Urothelium cell line (cell line): ENCODE measurements at places on chromosomes 4 and X.

DNA sequence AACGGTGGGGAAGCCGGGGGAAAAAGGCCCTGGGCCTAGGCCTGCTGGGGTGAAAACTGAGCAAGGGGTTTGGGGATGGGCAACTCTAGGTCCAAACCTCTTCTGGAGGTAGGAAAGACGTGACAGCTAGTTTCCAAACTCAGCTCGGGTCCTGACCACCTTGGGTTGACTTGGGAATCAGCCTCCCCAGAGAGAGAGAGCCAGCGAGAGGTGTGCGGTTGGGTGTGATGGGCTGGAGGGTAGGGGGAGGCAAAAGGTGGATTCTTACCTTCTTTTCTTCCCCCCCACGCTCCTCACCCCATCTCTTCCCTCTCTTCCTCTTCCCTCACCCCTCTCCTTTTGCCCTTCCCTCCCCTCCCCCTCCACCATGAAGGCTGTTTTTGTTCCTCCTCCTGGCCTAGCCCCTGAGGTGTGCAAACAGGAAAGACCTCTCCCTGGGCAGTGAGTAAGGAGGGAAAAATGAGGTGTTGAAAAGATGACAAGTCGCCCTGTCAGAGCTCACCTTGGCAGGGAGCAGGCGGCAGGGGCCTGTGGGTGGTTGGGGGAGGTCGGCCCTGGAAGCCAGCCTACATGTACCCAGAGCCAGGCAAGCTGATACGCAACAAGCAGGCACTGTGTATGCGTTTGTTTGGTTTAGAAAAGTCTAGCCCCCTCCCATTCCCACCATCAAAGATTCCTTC, 14.8 kb downstream of the PJA1 start:
- peak; percentile 43 for DNase-seq

GRCh38 chr4:121073004-121073435, 685 bp upstream of the NDNF start:
- no peak for DNase-seq

DNA sequence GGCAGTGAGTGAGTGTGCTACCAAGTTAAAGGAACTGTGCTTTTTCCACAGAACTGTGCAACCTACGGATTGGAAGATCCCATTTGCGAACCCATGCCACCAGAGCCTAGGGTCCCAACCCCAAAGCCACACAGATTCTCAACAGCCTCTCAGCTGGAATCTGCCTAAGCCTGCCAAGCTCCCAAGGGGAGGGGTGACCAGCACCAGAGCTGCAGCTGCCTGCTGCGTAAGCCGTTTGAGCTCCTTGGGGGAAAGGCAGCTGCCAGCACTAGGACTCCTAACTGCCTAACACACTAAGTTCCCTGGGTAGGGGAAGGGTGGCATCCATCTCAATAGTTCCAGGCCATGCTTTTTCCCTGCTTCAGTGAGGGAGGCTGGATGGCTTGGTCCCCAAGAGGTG, 738.1 kb upstream of the PRKX start:
- DNase-seq, result no peak

DNA sequence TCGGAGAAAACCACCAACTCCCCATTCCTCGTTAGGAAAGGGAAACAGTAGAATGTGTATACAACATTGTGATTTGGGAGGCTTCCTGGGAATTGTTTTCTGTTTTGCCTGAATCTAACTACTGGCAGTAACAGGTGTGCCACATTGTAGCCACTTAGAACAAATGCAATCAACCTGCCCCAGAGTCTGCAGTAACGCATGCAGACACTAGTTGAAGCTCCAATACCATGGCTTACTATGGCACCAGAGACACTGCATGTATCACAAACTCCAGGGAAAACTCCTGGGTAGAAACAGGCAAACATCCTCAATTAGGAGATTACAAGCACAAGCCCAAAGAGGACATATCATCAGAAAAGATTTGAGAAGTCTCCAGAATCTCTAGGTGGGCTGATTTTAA, 154.2 kb upstream of the NEIL3 start:
- DNase-seq, result no peak

DNA sequence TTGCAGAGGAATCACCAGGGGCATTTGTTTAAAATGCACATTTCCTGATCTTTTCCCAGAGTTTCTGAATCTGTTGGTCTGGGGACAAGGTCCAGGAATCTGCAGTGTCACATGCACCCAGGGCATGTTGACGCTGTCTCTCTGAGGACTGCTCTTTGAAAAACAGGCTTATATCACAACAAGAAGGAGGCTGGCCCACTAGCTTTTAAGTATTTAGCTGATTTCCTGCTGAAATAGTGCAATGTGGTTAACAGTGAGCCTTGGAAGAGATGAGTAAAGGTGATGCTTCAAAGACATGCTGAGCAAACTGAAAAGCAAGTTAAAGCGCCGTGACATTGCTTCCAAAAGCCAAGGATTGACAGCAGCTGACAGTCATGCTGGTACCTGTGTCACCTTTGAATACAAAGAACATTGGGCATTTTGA, 18.6 kb upstream of the SEPSECS start:
- DNase-seq, result no peak

DNA sequence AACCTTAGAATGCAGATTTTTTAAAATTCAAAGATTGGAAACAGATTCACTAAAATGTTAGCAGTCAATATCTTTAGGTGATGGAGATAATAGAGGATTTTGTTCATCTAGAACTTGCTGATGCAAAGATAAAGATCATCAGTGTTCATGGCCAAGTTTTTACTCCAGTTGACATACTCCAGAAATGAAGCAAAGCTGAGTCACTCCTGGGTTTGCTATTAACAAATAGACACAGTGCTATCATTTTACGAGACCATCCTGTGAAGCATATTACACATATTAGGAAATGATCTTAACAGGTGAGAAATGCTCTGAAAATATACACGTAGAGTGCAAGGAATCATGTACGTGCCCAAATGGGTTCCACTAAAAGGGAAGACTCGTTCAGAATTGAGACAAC, 170.6 kb upstream of the FAM9B start:
- DNase-seq, result no peak

- no peak for DNase-seq
Measured at GRCh38 chr4:47485768-47486167, 693 bp downstream of the ATP10D start.

- DNase-seq, result no peak
Measured at GRCh38 chrX:39203427-39203826, 402.2 kb downstream of the MID1IP1 start.
